ENCODE measurements at places on chromosomes 4 and X.

DNA sequence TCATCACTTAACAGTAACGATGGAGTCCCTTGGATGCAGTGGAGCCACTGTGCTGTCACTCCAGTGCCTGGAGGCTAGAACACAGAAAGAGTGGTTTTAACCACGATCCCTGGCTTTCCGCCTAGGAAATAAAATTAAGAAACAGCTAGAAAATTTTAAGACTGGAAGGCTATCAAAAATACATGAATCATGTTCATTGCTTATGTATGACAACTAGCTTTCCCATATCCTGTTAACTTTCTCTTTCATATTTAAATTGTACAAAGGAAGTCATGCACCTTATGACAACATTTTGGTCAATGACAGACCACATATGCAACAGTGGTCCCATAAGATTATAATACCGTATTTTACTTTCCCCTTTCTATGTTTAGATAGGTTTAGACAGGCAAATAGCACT is 115.1 kb downstream of the GALNTL6 start:
- DNase-seq: no peak

GRCh38 chr4:94453391-94453963 is 1.7 kb downstream of the PDLIM5 start:
- DNase-seq: no peak

- DNase-seq: no peak
Measured at GRCh38 chr4:8419222-8420041, 21.1 kb downstream of the ACOX3 start.

DNA sequence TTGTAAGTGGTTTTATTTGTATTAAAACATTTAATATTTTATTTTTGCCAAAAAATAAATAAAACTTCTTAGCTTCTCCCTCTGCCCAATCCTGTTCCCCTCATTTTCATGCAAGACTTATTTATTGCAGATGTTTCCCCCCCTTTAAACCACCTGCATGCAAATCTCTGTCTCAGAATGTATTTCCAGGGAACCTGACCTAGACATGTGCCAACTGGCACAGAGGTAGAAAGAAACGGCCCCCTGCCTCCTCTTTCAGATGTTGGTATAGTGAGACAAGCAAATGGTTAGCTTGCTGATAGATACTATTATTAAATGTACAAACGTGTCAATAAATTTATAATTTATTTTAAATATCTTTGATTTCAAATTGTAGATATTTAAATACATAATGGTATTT is 47.1 kb downstream of the KLF3 start:
- no peak for DNase-seq

- DNase-seq: no peak
Measured at GRCh38 chrX:38102240-38102639, 95.9 kb downstream of the SYTL5 start.

- DNase-seq: no peak
Measured at GRCh38 chr4:15116509-15117079, 114.3 kb downstream of the CPEB2 start.

DNA sequence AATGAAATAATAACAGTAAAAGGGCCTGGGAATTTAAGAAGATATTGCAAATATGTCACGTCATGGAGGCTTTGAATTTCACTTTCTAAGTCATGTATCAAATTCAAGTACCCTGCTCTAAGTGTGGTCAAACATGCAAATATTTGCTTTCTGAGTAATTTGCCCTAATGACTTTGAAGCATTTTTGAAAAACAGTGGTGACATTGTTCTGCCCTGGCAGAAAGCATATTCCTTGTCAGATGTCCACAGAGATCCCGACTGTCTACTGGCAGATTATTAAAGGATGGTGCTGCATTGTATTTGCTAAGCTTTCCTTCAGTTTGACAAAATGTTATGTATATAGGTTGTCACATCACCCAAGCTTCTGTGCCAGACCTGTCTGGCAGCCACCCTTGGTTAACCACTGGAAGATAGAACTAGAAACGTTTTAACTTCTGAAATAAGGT is 92.5 kb downstream of the ANK2 start:
- DNase-seq: peak; percentile 83

DNA sequence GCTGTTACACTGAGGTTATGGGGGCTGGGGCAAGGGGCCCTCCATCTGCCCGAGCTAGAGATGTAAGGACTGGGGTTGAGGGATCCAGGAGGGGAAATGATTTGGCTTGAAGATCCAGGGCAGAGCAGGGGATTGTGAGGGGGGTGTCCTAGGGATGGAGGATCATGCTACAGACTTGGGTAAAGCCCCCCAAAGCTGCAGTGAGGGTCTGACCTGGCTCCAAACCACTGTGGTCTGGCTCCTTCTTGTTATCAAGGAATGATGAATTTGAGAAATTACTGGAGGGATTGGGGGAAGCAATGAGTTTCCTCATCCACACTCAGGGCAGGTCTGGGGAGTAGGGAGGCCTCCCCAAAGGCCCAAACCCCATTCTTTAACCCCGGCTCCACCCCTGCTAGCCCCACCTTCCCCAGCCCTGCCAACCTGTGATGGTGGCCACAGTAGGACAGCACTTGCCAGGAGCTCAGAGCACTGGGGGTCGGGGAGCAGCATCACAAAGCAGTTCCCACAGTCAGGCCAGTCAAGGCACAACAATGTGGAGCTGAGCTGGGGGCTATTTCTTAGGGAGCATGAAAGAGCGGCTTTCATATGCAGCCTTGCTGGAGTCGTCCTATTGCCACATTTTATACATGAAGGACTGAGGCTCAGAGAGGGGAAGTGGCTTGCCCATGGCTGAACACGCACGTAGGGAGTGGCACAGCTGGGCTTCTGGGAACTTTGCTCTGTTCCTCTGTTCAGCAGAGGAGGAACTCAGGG is 165.5 kb downstream of the EFNB1 start:
- no peak for DNase-seq

DNA sequence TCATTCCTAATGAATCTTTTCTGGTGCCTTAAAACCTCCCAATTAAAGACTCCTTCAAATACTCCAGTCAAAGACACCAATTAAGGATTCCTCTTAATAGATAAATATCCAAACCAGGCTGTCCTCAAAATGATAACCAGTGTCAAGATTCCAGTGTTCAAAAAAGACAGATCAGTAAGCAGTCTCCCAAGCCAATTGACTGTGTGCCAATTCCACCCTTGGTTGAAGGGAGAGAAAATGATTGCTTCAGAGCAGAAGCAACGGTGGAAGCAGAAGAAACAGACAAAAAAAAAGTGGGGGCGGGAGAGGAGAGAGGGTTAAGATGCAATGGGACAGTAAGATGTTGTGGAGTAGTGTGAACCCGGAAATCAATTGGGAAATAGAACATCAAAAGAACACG is 216.0 kb upstream of the FTHL17 start:
- no peak for DNase-seq

DNA sequence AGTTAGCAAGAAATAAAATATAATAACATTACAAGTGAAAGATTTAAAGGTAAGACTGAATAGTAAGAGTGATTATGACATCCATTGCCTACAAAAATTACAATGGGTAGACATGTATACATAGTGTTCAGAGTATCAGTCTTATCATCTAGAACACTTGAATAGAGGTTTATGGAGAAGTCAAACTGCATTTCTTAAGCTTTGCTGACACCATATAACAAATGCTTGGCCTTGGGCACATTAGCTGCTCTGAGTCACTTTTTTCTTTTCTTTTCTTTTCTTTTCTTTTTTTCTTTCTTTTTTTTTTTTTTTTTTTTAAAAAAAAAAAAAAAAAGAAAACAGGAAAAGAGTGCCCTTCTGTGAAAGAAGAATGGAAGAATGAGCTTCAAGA is 220.0 kb downstream of the SPCS3 start:
- DNase-seq: no peak

DNA sequence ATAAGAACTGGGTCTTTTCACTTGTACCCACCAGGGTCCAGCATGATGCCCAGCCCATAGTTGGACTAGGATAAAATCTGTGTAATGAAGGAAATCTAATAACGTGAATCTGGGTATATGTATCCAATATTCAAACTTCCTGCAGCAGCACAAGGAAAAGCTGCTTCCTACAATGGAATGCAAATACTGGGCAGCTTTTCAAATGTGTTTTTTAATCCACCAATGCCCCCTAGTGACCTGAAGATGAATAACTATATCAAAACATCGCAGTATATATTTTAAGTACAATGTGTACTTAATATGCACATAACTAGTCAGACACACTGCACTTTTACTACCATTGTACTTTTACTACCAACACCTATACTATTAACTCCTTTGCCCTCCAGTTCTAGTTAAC is 5.3 kb downstream of the APOO start:
- DNase-seq: peak; percentile 9

DNA sequence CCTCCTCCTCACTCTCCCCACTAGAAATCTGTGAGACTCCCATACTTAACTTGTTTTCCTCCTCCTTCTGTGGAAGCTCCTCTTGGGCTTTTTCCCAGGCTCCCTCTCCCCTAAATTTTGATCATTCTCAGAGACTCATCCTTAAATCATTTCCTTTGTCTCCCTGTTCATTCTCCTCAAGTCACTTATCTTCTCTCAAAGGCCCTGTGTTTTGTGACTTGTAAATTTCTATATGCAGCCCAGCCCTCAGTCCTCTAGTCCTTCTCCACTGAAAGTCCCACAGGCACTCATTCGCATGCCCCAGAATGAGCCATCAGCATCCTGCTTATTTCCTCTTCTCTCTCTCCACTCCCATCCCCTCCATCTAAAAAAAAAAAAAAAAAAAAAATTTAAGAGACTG is 171.8 kb downstream of the SOWAHB start:
- DNase-seq: no peak

GRCh38 chr4:105060628-105061027 is 86.0 kb upstream of the TET2 start:
- DNase-seq: no peak

DNA sequence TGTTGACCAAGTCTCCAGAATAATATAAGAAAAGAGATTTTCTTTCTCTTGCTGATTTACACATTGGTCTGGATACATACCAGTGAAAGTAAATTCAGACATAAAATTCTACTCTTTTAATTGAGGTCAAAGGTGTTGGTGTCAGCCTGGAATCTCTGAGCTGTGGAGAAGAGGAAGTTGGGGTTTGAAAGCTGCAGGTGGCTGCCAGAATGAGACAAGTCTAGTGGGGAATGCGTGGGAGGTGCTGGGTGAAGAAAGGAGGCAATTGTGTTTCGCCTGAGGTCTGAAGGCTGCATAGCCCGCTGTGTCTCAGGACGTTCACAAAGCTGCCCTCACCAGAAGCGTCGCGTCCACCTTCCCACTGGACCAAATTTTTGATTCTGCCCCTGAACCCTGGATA is 31.2 kb downstream of the PHEX start:
- DNase-seq: no peak

GRCh38 chr4:153332936-153333335 is 11.6 kb upstream of the MND1 start:
- no peak for DNase-seq

DNA sequence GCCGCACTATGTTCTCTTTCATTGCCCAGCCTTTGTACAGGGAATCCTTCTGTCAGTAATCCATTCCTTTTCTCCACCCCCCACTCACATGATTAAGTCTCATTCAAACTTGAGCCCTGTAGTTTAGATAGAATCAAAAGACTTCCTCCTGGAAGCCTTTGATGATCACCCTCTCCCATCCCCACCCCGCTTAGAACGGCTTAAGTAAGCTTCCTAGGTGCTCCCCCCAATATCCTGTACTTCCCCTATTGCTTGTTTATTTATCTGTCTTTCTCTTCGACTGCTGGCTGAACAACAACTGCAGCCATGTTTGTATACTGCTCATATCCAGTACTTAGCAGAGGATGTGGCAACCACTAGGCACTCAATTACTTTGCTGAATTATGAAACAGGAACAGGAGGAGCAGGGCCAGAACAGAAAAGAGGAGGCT is 38.5 kb upstream of the GPC3 start:
- peak; percentile 12 for DNase-seq

- no peak for DNase-seq
Measured at GRCh38 chr4:146655521-146655856, 16.8 kb downstream of the POU4F2 start.

- DNase-seq: no peak
Measured at GRCh38 chr4:188719794-188720193, 580.6 kb downstream of the TRIML1 start.

DNA sequence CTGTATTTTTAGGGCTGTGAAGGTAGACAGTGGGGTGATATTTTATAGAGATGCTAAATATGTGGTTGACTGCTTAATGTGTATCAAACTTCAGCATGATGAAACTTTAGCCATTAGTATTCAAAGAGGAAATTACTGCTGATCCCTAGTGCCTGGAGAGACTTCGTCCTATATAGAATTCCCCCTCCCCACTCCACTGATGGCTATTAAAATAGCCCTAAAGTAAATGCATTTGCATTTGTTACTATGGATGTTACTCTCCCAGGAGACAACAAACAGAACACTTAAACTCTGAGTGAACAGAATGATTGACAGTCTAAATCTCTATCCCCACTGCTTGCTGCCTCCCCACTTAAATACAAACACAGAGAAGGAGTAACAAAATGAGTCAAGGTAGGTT is 39.1 kb downstream of the ADGRL3 start:
- no peak for DNase-seq
